LNCaP clone FGC (cell line): ENCODE measurements at places on chromosomes 3 and 15.

DNA sequence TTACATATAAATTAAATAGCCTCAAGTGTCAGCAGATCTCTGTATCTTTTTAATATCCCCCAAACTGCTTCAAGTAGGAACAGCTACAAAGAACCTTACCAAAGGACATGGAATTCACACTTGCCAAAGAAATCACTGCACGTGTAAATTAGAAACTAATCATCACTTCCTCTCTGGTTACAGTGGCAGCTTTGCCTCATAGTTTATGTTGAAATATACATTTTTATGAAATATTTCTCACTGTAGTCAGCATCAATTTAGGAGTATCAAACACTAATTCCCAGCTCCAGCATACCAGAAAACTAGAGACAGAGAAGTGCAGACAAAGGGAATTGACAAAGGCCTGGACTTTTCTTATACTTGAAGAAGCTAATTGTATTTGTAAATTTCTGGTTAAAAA is 260.9 kb downstream of the TIGIT start:
- DNase-seq = no peak

DNA sequence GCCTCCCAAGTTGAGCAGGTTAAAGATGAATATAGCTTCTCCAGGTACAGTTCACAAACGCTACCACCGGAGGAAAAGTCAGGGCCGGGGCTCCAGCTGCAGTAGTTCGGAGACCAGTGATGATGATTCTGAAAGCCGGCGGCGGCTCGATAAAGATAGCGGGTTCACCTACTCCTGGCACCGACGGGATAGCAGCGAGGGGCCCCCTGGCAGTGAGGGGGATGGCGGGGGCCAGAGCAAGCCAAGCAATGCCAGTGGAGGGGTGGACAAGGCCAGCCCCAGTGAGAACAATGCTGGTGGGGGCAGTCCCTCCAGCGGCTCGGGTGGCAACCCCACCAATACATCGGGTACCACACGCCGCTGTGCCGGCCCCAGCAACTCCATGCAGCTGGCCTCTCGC is 61.4 kb downstream of the SNRK start:
- DNase-seq = no peak

GRCh38 chr3:122257644-122258364 is 67.2 kb upstream of the CSTA start:
- no peak for DNase-seq

DNA sequence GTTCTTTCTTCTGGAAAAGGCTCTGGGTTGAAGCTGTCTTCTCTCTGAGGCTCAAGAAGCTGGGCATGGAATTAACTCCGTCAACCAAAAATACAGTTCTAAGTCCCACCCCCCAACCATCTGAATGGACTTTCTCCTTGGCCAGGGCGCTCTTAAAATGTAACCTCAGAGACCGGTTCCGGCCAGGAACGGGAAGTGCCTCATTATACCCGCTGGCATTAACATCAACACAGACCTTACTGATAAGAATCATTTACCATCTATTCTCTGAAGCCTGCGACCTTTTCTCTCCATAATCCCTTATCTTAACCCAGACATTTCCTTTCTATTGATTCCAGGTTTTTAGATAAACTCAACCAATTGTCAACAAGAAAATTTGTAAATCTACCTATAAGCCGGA is 64.7 kb downstream of the ATP1B3 start:
- no peak for DNase-seq

GRCh38 chr15:76678766-76679165 is 226.4 kb downstream of the SCAPER start:
- no peak for DNase-seq

DNA sequence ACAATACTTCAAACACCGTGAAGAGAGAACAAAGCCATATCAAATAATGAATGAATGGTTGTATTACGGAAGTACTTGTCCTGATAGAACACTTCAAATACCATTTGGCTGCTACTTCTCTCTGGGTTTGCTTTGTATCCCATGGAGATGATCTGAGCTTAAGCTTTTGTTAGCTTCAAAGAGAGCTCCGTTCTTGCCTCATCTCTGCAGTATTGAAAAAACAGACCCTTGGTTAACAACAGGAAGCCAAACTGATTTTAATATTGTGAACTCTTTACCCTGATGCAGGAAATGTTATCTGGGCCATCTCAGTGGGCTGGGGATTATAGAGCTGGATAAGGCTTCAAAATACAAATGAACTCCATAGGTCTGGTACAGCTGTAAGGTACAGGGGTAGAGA is 101.0 kb downstream of the CHL1 start:
- no peak for DNase-seq
